Gastroesophageal sphincter (tissue), 4 donors: ENCODE measurements at places on chromosomes 7 and 10.

DNA sequence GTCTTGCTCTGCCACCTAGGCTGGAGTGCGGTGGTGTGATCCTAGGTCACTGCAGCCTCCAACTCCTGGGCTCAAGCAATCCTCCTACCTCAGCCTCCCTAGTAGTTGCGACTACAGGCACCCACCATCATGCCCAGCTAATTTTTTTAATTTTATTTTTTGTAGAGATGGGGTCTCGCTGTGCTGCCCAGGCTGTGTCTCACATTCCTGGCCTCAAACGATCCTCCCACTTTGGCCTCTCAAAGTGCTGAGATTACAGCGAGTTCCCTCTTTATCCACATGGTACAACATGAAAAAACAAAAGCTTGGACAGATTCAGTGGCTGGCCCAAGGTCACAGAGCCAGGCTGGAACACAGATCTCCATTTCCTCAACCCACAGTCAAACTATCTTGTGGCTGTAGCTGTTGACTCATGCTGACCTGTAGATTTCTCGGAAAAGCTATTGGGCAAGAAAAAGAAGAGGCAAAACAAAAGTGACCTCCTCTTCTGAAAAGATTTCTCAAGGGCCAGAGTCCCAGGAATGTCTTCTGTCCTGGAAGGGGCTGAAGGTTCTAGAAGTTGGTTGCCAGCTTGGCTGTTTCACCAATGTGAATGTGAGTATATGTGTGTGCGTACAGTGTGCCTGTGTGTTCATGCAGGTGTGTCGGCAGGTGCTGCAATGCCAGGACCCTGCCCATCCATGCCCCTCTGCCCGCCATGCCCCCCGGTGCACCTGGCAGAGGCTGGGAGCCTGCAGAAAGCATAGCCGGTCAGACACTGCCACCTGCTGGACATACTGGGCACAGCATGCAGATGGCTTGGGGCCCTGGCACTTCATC lies 28.4 kb downstream of the TMEM130 start:
- ATAC-seq: peak; percentile 66

GRCh38 chr10:91289305-91289704 lies 68.8 kb downstream of the PCGF5 start:
- no peak for ATAC-seq

DNA sequence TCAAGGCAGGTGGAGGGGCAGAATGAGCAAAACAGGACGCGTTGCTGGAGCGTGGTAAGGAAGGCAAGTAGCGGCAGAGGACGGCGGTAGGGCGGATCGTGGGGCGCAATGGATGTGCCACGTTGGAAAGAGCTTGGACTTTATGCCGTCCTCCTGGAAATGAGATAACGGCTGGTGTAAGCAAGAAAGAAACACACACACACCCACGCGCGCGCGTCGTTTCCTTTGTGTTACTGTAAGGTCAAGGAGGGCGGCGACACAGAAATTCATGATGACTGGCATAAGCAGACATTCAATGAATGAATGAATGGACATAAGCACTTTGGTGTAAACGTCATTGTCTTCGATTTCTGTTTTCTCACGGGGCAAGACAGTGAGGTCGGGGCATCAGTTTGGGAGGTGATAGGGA lies 683 bp upstream of the ENTPD7 start:
- ATAC-seq: no peak

- ATAC-seq: no peak
Measured at GRCh38 chr7:150733482-150734095, 3.6 kb upstream of the GIMAP5 start.

DNA sequence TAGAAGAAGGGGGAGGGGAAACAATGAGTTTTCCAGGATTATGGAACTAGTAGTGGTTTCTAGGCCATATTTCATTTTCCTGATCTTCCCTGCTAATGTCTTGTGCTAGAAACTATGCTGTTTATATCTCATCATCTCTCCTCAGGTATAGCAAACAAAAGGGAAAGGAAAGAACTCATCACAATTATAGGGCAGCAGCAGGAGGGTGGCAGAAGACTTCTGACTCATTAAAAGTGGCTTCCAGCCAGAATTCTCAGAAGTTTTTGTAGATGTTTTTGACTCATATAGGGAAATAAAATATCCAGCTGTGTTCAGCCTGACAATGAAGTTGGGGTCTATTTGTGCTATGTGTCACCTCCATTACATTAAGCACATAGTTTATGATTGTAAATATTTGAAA lies 6.5 kb downstream of the AHR start:
- no peak for ATAC-seq

DNA sequence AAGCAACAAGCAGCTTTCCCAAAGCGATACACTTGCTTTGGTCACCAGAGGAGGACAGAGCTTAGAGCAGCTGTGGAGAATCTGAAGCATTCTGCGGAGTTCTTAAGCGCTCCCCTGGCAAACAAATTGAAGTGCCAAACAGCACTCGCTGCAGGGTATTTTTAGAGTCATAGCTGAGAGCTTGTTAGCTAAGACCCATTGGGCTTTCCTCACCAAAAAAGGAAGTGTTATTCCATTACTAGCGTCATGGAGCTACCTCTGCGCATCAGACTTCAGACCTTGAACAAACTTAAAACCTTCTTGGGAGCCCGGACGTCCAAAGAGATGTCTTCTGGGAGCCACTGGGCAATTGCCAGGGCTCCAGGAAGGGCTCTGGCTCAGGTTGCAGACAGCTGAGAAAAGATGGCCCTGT lies 23.2 kb upstream of the BMPR1A start:
- peak; percentile 89 for ATAC-seq

GRCh38 chr10:3482200-3482993 lies 302.6 kb downstream of the KLF6 start:
- ATAC-seq: peak; percentile 94

GRCh38 chr10:125976960-125977605 lies 80.7 kb downstream of the FANK1 start:
- ATAC-seq: no peak

DNA sequence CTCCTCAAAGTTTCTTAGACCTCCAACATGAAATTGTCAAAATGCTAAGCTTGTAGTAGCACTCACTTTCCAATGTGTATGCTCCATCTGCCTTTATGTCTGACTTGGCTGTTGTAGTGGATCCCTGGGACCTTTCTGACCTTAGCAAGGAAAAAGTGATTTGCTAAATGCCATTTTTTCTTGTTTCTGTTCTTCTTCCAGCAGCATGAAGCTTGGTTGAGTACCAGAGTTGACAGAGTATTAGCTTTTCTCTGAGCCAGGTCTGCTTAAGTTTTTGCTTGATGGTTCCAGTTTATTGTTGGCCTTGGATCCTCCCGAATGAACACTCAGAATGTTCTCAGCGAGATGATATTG lies 168.7 kb downstream of the SND1 start:
- ATAC-seq: no peak

DNA sequence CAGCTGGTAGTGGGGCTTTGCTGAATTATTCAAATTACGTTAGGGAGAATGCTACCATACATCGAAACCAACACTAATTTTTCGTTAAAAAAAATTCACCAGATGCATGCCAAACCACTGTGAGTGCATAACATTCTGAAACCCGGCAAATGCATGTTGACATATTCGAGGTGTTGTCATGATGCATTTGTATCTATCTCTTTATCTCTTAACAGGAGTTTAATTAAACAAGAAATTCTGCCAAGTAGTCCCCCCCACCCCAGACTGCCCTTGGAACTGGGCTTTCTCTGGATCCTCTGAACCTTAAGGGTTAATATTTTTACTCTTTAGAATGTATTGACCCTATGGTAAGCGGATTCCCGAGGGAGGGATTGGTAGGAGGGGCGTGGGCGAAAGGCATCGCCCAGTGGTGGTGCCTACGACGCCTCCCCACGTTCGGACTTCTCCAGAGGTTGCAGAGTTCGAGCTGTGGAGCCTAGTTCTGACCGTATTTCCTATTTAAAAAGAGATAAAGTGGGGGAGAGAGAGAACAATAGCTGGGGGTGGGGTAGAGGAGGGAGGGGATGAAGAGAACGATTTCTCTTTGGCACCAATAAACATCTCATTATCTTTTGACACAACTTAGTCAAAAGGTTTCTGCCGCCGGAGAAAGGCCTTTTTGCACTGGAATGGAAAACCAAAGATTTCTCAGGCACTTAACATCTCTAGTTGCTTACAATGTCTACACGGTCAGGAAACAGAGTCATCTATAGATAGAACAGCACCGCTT lies 7.2 kb downstream of the DLX6 start:
- no peak for ATAC-seq

DNA sequence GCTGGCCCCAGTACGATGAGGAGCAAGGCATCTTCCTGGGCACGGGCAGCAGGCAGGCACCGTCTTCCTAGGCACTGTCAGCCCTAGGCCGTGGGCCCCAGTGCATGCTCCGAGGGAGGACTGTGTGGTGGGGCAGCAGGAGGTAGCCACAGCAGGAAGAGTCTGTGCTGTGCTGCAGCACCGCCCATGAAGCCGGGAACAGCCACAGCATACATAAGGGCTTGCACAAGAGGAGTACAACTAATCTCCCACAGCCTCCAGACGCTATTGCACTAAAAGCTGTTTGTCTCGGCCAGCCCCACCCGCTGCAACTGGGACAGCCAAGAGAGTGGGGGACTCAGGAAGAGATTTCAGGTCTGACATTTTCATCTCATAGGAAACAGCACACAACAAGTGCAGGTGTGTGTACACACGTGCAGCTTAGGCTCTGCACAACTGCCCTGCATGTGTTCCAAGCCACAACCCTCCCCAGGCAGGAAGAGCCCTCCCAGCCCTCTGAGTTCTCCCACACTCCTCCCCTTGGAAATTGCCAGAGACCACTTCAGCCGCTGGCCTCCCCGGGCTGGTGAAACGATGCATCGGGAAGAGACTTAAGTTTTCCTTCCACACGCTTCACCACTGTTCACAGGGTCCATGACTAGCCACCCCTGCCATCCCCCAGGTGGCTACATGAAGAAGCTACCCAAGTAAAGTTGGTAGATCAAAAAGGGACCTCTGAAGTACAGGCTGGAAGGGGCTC lies 88.1 kb upstream of the DDC start:
- ATAC-seq: peak; percentile 68

DNA sequence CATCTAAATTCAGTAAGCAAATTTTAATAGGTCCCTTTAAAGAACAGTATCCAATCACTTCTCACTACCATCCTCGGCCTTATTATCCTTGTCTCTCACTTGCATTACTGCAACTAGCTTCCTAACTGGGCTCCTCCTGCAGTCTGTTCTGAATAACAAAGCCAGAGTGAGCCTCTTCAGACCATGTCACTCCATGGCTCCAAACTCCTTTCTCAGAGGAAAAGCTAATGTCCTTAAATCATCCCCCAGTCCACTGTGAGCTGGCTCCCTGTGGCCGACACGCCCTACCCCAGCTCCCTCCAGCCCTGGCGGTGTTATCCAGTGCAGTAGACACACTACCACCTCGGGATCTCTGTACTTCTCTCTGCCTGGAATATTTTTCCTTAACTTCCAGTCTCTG lies 80.0 kb downstream of the EPC1 start:
- no peak for ATAC-seq

- ATAC-seq: no peak
Measured at GRCh38 chr7:84013616-84014240, 180.9 kb downstream of the SEMA3A start.

DNA sequence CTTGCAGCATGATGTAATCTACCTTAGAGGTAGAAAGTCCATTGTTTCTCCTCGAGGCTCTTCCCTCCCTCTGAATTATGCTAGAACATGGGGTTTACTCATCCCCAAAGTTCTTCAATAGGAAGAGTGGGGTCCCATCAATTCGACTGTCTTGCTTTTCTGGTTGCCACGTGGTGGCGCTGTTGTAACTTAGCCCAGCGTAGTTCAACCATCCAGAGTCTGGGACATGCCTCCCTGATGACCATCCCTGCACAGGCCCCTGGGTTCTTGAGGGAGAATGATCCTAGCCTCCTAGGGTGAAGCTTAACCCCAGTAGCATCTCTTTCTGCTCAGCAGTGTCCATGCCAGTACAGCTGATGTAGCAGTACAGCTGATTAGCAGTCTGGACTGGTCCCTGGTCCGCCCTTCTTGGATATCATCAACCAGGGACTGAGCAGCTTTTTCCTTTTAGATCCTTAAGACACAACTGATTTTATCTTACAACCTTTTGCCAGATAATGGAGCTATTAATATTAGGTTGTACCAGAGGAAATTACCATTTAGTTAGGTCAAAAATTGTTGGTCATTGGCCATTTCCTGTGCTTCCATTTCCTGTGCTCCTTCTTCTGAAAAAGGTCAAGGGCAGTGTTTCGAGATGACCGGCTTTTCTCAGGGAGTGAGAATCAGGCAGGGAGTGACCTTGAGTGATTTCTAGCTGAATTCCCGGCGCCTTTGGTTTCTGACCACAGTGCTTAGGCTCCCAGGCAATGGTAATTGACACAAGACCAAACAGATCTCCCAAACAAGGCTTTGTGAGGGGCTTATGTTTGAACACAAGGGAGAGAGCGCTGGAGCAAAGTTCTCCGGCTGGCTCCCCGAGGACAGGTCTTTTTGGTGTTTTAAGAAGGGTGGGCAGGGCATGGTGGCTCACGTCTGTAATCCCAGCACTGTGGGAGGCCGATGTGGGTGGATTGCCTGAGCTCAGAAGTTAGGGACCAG lies 65.4 kb downstream of the TACC2 start:
- ATAC-seq: peak; percentile 67

GRCh38 chr10:71276873-71277272 lies 42.2 kb upstream of the SLC29A3 start:
- ATAC-seq: no peak

DNA sequence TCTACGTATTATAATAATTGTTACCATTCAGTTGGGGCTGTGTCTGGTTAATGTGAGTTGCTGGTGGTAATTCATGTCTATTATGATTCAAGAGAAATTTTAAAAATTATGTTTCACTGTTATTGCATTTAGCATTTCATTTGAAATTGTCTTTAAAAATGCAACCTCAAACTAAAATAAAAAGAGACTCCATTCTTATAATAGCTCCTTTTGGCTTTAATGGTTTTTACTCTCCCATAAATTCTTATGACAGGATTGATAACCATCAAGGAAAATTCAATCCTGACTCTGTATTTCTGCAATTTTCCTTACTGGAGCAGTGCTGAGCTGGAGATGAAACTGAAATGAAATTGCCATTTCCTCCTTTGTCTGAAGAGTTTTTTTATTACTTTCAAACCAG lies 262.7 kb downstream of the REEP3 start:
- ATAC-seq: no peak

GRCh38 chr10:6624392-6624791 lies 44.3 kb upstream of the PRKCQ start:
- no peak for ATAC-seq

DNA sequence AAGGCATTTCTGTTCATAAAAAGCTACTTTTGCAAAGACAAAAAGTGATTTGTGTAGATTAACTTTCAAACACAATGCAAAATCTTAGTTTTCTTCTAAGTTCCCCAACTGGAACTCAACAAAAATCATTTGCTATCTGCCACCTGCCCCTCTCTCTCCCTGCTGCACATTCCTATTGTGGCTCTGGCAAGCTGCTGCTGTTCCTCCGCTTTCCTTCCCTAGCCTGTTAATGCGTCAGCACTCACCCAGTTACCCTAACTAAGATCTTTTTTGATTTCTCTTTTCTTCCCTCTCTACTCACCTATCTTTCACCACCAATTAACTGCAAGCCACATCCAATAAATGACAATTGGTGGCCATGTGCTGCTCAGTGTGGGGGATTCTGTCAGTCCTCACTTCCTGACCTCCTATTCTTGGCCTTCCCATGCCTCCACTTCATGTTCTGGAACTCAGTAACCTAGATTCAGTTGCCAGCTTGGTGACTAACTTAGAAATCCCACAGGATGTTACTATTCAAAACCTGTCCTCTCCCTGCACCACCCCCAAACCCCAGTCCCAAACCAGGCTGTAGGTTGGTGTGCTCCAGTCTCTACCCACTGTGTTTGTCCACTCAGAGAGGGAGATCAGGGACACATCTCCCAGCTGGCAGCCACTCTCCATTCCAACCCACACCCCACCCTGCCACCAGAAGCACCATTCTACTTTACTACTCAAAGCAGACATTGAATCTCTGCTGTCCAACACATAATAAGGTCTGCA lies 140.2 kb upstream of the CTTNBP2 start:
- no peak for ATAC-seq
